Activated CD4-positive, alpha-beta T cell treated with anti-CD3 and anti-CD28 coated beads, Interleukin-2, amount 10 ng/mL, durations not matched to agents 7 days and 5 days (primary cell): ENCODE measurements at places on chromosomes 3 and 15. TPM values are rescaled to one million over a fixed set of nuclear protein-coding genes. Genes with fewer than 3 reads are reported as not detected.

GCNT3 gene
- total RNA-seq, result not detected

DNA sequence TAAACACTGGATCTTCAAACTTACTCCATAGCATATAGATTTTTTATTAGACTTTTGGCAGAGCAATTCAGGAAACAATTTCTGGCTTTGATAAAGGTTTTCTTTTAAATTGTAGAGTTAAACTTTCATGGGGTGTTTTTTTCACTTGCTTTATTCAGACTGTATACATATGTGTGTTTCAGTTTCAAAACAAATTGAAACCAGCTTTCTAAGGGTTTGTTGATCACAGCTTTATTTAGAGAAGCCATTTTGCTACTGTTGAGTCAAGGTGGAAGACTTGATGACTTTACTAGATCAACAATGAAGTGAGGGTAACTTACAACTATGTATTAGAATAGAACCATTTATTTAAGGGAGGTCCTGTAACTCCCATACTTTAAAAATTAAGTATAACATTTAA lies 6.2 kb downstream of the UBE2E1 start:
- DNase-seq, result no peak

DNA sequence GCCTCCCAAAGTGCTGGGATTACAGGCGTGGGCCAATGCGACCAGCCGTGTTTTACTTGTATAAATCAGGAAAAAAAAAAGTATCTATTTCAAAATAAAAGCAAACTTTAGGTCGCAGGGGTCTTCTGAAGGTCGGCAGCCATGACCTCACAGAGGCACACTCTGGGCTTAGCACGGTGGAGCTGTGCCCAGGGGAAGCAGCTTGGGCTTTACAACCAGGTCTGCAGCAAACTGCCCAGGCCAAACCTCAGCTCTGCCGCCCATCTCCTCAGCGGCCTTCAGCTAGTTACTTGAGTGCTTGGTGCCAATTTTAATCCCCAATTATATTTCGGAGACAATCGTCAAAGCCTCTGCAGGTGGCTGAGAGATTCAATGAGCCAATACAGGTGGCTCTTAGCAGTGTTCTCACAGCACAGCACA lies 30.1 kb downstream of the ZDHHC19 start:
- DNase-seq, result no peak

GRCh38 chr3:99846477-99847160 lies 29.0 kb downstream of the CMSS1 start:
- no peak for DNase-seq

PLCB2 gene
- total RNA-seq, result 195 TPM

DNA sequence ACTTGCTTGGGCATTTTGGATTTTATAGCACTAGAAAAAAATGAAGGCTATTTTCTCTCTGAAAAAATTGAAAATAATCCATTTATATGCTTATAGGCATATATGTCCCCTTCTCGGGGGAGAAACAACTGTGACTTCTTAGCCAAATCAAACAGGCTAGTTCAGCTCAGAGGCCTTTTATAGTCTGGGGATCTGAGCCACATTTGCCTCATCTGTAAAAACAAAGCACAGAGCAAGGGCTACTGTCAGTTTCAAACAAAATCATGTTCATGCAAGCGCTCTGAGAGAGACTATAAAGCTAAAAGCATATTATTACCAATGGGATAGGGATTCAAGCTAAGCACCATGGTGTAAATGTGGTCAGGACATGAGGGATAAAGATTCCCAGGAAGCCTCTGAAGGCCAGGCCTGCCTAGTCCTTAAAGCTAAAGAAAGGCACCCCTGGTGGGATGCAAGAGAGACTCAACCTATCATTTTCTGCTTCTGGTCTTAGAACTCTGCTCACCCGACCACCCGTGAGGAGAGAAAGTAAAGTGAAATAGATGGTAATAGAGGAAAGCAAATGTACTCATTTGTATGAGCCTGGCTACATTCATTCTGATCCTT lies 51.0 kb upstream of the IL12A start:
- no peak for DNase-seq

TRAT1 gene
- 126 TPM for total RNA-seq

GRCh38 chr3:28028554-28028953 lies 212.9 kb upstream of the CMC1 start:
- DNase-seq, result no peak

TMEM212 gene
- total RNA-seq, result not detected

DNA sequence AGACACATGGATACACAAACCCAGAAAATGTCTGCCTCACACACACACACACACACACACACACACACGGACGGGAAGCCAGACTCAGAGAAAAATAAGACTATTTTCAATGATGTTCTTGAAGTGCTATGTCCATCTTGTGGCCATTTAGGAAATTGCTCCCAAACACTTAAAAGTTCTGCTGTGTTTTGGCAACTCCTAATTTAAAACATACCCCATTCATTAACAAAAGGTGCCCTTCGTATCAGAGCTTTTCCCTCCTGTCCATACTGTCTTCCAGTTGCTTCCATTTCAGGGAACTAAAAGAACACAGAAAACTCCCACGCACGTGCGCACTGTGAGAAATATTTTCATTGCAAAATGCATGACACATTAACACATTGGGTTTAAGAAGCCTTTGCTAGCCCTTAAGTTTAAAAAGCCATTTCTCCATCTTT lies 44.6 kb downstream of the SLC12A1 start:
- DNase-seq, result peak; percentile 29

SERPINI2 gene
- total RNA-seq, result not detected

- no peak for DNase-seq
Measured at GRCh38 chr3:181920409-181920808, 208.7 kb downstream of the SOX2 start.

SLC28A2 gene
- total RNA-seq, result not detected

DNA sequence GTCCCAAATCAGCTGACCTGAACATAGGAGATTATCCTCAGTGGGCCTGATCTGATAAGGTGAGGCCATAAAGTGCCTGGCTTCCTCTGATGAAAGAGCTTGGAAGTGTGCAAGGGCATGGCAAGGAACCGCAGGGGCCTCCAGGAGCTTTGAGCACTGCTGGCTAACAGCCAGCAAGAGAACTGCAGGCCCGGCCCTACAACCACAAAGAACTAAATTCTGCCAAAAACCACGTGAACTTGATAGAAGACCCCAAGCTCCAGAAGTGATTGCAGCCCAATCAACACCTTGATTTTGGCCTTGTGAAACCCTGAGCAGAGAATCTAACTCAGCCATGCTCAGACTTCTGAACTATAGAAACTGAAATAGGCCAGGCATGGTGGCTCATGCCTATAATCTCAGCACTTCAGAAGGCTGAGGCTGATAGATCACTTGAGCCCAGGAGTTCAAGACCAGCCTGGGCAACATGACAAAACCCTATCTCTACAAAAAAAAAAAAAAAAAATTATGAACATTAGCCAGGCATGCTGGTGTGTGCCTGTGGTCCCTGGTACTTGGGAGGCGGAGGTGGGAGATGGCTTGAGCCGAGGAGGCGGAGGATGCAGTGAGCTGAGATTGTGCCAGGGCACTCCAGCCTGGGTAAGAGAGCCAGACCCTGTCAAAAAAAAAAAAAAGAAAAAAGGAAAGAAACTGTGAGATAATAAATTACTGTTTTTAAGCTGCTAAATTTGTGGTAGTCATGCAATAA lies 7.7 kb upstream of the DIS3L start:
- no peak for DNase-seq

DNA sequence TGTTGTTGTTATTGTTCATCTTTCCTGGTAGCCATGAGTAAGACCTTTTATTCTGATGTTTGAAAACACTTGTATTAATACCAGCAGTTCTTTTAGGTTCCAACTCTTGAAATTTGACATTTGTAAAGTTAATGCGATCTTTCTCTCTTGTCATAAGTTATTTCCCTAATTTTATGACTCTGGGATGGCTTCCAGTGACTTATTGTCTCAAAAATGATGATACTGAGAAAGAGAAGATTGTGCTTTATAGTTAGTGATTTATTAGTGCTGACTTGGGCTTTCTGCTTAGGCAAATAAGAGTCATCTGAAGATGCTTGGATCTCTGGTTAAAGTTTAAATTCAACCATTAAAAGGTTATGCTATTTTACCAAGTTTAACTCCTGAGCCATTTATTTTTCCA lies 715.2 kb downstream of the GRM7 start:
- DNase-seq, result no peak

GRCh38 chr3:71195492-71195891 lies 388.0 kb downstream of the FOXP1 start:
- no peak for DNase-seq

DNA sequence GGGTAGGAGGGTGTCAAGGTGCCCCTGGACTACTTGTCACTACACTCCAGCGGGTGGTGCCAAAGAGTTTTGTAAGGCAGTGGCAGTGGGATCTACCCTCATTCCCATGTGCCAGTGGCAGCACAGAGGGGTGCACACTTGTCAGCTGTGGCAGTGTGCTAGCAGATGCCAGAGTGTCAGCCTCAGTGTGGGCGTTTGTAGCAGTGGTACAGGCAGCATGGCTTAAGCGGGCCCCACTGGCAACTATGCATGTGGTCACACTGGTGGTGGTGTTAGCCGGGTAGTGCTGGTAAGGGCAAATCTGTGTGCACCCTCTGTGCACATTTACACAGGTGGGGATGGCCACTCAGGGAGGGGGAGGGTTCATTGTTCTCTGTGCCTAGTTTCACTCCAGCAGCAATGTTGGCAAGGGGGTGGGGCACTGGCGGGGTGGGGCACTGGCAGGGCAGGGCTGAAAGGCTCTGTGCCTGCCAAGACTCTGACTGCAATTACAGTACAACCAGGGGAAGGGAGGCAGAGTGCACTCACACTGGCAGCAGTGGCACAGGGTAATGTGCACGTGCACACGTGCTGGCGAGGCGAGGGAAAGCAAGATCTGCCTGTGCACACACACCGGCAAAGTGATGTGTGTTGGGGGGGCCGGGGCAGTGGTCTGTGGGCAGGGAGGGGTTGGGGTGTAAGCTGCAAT lies 31.8 kb downstream of the MYO9A start:
- DNase-seq, result no peak

- no peak for DNase-seq
Measured at GRCh38 chr3:119295816-119296726, 1.9 kb downstream of the ARHGAP31 start.

FOXL2NB gene
- total RNA-seq, result not detected

GRCh38 chr3:132592216-132592615 lies 4.9 kb upstream of the ACKR4 start:
- no peak for DNase-seq

ZNF774 gene
- total RNA-seq, result 2.1 TPM

GRM7 gene
- total RNA-seq, result not detected
